ENCODE measurements at places on chromosomes 6 and 20. TPM values are rescaled to one million over a fixed set of nuclear protein-coding genes. Genes with fewer than 3 reads are reported as not detected.

GRCh38 chr6:64482631-64483030, 847.0 kb downstream of the PHF3 start:
- H3K4me1 ChIP-seq: no peaks in the 10 kb centered on the region
- no peak for DNase-seq
- H3K36me3 ChIP-seq: no peaks in the 10 kb centered on the region
- H3K27me3 ChIP-seq: no peaks in the 10 kb centered on the region
- H3K4me3 ChIP-seq: no peak overlapping the region
- no peak overlapping the region for H3K27ac ChIP-seq

DNA sequence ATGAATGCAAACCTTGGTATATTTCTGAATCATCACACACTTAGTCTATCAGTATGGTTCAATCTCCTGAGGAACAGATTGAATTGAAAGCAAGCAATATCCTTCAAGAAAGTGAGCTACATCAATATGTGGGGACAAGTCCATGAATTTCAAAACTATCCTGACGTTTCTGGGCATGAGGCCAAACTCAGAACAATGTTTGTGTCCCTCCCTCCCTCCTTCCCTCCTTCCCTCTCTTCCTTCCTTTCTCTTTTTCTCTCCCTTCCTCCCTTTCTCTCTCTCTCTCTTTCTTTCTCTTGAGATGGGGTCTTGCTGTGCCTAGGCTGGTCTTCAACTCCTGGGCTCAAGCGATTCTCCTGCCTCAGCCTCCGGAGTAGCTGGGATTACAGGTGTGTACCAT, 27.9 kb upstream of the SYNCRIP start:
- H3K27me3 ChIP-seq: no peaks in the 10 kb centered on the region
- no peak overlapping the region for H3K4me3 ChIP-seq
- DNase-seq: peak; percentile 46
- peaks cover 3% of the 10 kb centered on the region for H3K4me1 ChIP-seq
- no peak overlapping the region for H3K27ac ChIP-seq
- no peaks in the 10 kb centered on the region for H3K36me3 ChIP-seq

DNA sequence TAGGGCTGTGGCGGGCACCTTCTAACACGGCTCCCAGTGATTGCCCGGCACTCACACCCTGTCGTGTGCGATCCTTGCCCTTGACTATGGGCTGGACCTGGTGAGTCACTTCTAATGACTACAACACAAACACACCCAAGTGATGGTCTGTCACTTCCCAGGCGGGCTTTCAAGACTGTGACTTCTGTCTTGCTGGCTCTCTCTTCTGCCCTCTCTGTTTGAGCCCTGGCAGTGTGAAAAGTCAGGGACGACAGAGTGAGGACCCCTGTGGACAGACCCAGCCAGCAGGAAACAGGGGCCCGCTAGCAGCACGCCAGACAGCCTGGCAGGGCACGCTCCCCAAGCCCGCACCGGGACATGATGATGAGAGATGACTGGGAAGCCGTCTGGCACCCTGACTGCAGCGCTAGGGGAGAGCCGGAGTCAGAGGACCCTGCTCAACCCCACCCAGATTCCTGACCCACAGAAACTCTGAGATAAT, 43.0 kb downstream of the KIF16B start:
- no peaks in the 10 kb centered on the region for H3K36me3 ChIP-seq
- peak; percentile 50 for DNase-seq
- H3K27me3 ChIP-seq: no peaks in the 10 kb centered on the region

GRCh38 chr20:39865446-39865845, 823.6 kb downstream of the MAFB start:
- no peak overlapping the region for H3K27ac ChIP-seq
- H3K27me3 ChIP-seq: no peaks in the 10 kb centered on the region
- no peaks in the 10 kb centered on the region for H3K4me1 ChIP-seq
- no peak overlapping the region for H3K4me3 ChIP-seq
- DNase-seq: no peak

- peak overlapping the region; percentile 29 for H3K27ac ChIP-seq
- peak; percentile 94 for DNase-seq
These were observed 13.0 kb downstream of the ALDH8A1 start for GRCh38 chr6:134936931-134937330.

- no peak overlapping the region for H3K27ac ChIP-seq
- H3K4me3 ChIP-seq: no peak overlapping the region
- no peaks in the 10 kb centered on the region for H3K27me3 ChIP-seq
- no peaks in the 10 kb centered on the region for H3K4me1 ChIP-seq
These were observed 56.3 kb downstream of the EDN3 start for GRCh38 chr20:59356662-59357165.

SLC17A2 gene
- total RNA-seq: not detected

DNA sequence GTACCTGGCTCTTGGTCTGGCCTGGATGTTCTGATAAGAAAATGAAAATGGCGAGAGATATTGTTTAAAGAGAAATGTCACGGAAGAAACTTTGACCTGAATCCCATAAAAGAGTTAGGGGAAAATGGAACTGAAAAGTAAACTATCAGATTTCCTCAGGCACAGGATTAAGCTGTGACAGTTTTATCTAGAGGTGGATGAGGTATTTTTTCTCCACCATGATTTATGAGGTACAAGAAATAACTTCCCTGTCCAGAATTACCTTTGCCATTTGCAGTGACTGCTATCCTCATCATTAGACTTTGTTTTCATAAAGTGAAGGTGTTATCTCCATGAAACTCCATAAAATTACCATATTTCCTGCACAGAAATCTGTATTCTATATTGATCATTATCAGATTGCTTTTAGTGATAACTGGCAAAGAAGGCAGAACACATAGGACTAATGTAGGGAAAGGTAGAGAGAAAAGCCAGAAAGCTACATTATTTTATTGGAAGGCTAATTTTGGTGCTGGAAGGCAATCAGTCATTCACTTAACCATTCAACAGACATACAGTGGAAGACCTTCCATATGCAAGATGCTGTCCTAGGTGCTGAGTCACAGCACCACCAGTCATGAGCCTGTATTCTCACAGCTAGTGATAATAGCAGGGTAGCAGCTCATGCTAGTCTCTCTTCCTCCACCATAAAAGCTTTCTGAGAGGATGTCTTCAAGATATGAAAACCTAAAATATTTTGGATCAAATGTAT, 427.3 kb upstream of the CITED2 start:
- no peaks in the 10 kb centered on the region for H3K4me1 ChIP-seq
- no peaks in the 10 kb centered on the region for H3K36me3 ChIP-seq
- H3K27me3 ChIP-seq: no peaks in the 10 kb centered on the region
- DNase-seq: peak; percentile 43
- H3K27ac ChIP-seq: no peak overlapping the region

GRCh38 chr6:158121335-158121734, 46.7 kb downstream of the SERAC1 start:
- DNase-seq: no peak
- no peaks in the 10 kb centered on the region for H3K27me3 ChIP-seq
- no peaks in the 10 kb centered on the region for H3K36me3 ChIP-seq
- no peaks in the 10 kb centered on the region for H3K4me1 ChIP-seq

GRCh38 chr6:72646604-72647485, 25.0 kb downstream of the KCNQ5 start:
- H3K27ac ChIP-seq: no peak overlapping the region
- H3K27me3 ChIP-seq: no peaks in the 10 kb centered on the region
- peaks cover 3% of the 10 kb centered on the region for H3K4me1 ChIP-seq
- H3K4me3 ChIP-seq: no peak overlapping the region
- H3K36me3 ChIP-seq: no peaks in the 10 kb centered on the region
- no peak for DNase-seq

SLC17A1 gene
- total RNA-seq: not detected

PHACTR3 gene
- not detected for total RNA-seq

GRCh38 chr6:62615366-62616015, 329.5 kb upstream of the KHDRBS2 start:
- H3K27ac ChIP-seq: no peak overlapping the region
- H3K36me3 ChIP-seq: no peaks in the 10 kb centered on the region
- no peak for DNase-seq
- H3K4me3 ChIP-seq: no peak overlapping the region
- H3K27me3 ChIP-seq: no peaks in the 10 kb centered on the region
- no peaks in the 10 kb centered on the region for H3K4me1 ChIP-seq

- H3K4me1 ChIP-seq: no peaks in the 10 kb centered on the region
- no peak overlapping the region for H3K27ac ChIP-seq
- no peak overlapping the region for H3K4me3 ChIP-seq
- H3K27me3 ChIP-seq: no peaks in the 10 kb centered on the region
These were observed 5.1 kb upstream of the MYO6 start for GRCh38 chr6:75743971-75744370.

DNA sequence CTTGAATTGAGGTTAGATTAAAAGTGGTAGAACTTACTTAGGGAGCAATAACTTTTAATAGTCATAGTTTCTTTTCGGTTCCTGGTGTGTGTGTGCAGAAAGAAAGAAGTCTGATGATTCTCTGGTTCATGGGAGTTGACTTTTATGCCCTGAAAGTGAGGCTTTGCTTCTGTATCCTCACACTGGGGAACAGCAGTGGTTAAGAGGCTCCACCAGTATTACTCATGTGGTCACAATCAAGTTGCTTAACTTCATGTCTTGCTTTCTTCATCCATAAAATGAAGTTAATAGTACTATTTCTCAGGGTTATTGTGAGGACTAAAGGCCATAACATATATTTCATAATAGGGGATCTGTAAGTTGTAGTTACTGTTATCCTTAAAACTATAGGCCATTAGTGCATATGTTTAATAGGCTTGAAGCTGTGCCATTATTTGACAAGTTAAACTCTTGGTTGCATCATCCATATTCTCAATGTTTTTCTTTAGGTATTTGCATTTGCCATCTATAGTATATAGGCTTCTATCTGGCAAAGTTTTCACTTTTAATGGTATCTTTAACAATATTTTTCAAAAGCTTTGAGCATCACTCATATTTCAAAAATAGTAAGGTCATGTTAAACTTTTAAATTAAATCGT, 262.4 kb downstream of the PLCB1 start:
- H3K36me3 ChIP-seq: no peaks in the 10 kb centered on the region
- no peak overlapping the region for H3K4me3 ChIP-seq
- DNase-seq: peak; percentile 82
- no peaks in the 10 kb centered on the region for H3K27me3 ChIP-seq
- peaks cover 4% of the 10 kb centered on the region for H3K4me1 ChIP-seq

DNA sequence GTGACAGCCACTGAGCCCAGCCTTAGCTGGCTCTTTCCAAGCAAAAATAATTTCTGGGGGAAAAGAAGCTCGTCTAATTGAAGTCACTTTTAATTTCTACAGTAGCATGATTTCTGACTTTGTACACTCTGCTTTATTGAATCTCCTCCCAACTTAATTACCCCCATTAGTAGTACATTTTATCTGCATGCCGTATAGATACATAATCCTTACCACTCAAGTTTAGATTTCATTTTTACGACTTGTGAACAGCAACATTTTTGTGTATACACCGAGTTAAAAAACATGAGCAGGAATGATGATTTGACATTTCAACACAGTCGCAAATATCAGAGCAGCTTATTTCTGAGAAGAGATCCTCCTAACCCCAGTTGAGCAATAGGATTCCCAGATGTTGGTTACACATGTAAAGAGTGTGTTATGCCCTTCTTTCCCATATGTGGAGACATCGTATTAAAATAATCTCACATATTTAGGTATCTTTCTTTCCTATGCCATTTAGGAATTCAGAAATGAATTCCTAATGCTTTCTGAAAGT, 127.3 kb upstream of the MTHFD1L start:
- H3K4me1 ChIP-seq: no peaks in the 10 kb centered on the region
- H3K36me3 ChIP-seq: no peaks in the 10 kb centered on the region
- no peak overlapping the region for H3K4me3 ChIP-seq
- no peak overlapping the region for H3K27ac ChIP-seq
- H3K27me3 ChIP-seq: no peaks in the 10 kb centered on the region

- peak overlapping the region; percentile 73 for H3K27ac ChIP-seq
- H3K36me3 ChIP-seq: peaks cover 1% of the 10 kb centered on the region
- peak overlapping the region; percentile 4 for H3K4me3 ChIP-seq
- DNase-seq: peak; percentile 96
- no peaks in the 10 kb centered on the region for H3K27me3 ChIP-seq
- H3K4me1 ChIP-seq: peaks cover 32% of the 10 kb centered on the region
These were observed 180.0 kb downstream of the TMEM242 start for GRCh38 chr6:157143171-157143889.

ERMARD gene
- 21.3 TPM for total RNA-seq

GRCh38 chr6:148164645-148165044, 178.0 kb upstream of the SASH1 start:
- H3K27ac ChIP-seq: no peak overlapping the region
- no peaks in the 10 kb centered on the region for H3K36me3 ChIP-seq
- DNase-seq: peak; percentile 11

GRCh38 chr6:72739368-72739779, 117.5 kb downstream of the KCNQ5 start:
- no peaks in the 10 kb centered on the region for H3K27me3 ChIP-seq
- H3K4me1 ChIP-seq: no peaks in the 10 kb centered on the region
- DNase-seq: no peak
- no peak overlapping the region for H3K4me3 ChIP-seq

DNA sequence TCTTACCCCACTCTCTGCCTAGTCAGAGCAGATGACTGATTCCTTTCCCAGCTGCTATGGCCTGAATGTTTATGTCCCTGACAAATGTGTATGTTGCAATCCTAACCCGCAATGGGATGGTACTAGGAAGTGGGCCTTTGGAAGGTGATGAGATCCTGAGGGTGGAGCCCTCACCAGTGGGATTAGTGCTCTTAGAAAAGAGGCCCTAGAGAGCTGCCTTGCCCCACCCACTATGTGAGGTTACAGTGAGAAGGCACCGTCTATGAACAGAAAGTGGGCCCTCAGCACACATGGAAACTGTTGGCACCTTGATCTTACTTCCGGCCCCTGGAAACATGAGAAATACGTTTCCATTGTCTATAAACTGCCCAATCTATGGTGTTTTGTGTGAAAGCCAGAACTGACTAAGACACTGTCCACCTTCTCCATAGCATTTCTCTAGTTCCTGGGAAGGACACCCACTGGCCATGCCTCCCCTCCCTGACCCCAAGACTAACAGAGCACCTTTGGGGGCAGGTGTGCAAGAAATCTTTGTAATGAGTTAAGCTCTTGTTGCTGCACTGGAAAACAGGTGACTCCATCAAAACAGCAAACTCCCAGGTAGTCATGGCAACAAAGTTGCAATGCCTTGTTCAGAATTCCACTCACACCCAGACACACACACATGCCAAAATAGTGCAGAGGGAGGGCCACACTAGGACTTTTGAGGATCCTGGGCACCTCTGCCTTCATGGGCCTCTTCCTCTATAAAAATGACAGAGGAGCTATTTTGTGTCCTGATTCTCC, 16.2 kb downstream of the GABRR2 start:
- H3K27me3 ChIP-seq: peaks cover 7% of the 10 kb centered on the region
- peaks cover 9% of the 10 kb centered on the region for H3K4me1 ChIP-seq
- H3K4me3 ChIP-seq: no peak overlapping the region
- DNase-seq: peak; percentile 92
- H3K36me3 ChIP-seq: no peaks in the 10 kb centered on the region
